ENCODE measurements at places on chromosomes 5 and 9. TPM values are rescaled to one million over a fixed set of nuclear protein-coding genes. Genes with fewer than 3 reads are reported as not detected.

Gene POLE3
- 73.2 TPM for total RNA-seq

Gene RETREG1
- 0.38 TPM for total RNA-seq

Gene RBM18
- total RNA-seq: 9.8 TPM

Gene RAI14
- 176 TPM for total RNA-seq

Gene TYRP1
- total RNA-seq: not detected

Gene ARHGAP26
- total RNA-seq: 2.3 TPM

Gene NMUR2
- total RNA-seq: not detected

Gene LCN12
- total RNA-seq: not detected

Gene SLC6A7
- under 0.01 TPM for total RNA-seq

Gene MYORG
- 1.5 TPM for total RNA-seq

Gene GRIN3A
- not detected for total RNA-seq

Gene FAM169A
- total RNA-seq: 0.19 TPM
